Sciatic nerve (tissue), 2 donors: ENCODE measurements at places on chromosomes 12 and 14.

GRCh38 chr14:93909429-93910128 lies 17.6 kb upstream of the FAM181A start:
- no peak for DNase-seq

GRCh38 chr12:49980501-49981349 lies 8.0 kb downstream of the AQP6 start:
- no peak for DNase-seq

- no peak for DNase-seq
Observed at GRCh38 chr12:100801320-100801719, 6.7 kb downstream of the ANO4 start.

DNA sequence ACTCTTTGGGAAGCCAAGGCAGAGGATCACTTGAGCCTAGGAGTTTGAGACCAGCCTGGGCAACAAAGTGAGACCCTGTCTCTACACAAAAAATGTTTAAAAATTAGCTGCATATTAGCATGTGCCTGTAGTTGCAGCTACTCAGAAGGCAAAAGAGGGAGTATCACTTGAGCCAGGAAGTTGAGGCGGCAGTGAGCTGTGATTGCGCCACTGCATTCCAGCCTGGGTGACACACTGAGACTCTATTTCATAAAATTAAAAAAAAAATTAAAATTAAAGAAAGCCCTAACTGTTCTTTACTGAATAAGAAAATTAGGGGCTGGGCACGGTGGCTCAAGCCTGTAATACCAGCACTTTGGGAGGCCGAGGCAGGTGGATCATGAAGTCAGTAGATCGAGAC lies 27.0 kb downstream of the SENP1 start:
- DNase-seq = no peak

DNA sequence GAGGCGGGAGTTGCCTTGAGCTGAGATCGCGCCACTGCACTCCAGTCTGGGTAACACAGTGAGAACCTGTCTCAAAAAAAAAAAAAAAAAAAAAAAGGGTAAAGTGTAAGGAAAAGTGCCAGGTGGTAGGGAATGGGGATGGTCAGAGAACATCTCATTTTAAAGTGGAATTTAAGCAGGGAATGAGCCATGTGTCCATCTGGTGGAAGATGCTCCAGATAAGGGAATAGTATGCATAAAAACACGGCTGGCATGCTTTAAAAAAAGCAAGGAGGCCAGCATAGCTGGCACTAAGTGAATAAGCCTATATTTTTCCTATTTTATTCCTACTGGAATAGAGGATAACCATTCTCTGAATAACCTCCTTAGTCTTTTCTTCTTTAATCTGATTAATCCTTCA lies 33.7 kb downstream of the FAM186A start:
- DNase-seq = no peak

- no peak for DNase-seq
Observed at GRCh38 chr12:70398862-70399261, 32.8 kb downstream of the KCNMB4 start.

- no peak for DNase-seq
Observed at GRCh38 chr12:124487066-124487833, 80.2 kb downstream of the NCOR2 start.

DNA sequence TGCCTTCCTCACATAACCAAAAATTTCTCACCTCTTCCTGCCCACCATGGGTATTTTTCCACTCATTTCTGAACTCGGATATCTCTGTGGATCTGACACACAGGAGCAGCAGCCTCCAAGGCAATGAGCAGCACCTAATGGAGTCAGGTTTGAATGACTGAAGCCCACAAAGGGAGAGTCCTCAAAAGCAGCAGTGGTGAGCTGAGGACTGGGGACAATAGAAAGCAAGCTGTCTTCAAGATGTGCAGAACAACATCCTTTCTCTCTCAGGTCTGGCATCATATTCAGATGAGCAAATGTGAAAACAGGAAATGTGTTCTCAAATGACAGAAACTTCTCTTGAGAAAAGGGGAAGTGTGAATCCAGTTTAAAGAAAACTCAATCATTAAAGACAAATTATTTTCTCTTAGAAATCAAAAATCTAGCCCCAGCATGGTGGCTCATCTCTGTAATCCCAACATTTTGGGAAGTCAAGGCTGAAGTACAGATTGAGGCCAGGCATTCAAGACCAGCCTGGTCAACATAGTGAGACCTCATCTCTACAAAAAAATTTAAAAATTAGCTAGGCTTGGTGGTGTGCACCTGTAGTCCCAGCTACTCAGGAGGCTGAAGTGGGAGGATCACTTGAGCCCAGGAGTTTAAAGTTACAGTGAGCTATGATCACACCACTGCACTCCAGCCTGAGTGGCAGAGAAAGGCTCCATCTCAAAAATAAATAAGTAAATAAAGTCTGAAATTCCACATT lies 54.2 kb downstream of the C12orf42 start:
- DNase-seq = no peak

GRCh38 chr12:104529130-104529874 lies 72.6 kb downstream of the CHST11 start:
- DNase-seq = no peak

DNA sequence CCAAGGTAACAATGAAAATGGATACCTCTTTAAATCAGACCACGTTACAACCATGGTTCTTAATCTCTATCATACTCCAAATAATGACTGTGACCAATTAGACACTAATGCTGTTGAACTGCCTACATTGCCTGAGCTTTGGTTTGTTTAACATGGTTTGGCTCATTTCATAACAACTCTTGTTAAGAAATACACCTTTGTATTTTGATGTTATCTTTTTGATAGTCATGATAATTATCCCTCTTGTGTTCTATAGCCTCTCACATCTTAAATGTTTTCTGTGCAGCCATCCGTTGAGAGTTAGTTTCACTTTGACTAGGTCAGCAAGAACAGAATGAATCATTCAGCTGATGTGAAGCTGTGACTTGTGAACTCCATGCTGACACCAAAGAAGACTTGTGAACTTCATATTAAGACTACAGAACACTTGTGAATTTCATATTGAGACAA lies 75.5 kb upstream of the RERGL start:
- no peak for DNase-seq

GRCh38 chr12:62401631-62402030 lies 65.0 kb upstream of the MON2 start:
- no peak for DNase-seq

- no peak for DNase-seq
Observed at GRCh38 chr12:104250366-104251125, 35.0 kb downstream of the TXNRD1 start.

GRCh38 chr14:69083181-69083580 lies 69.7 kb downstream of the DCAF5 start:
- no peak for DNase-seq

- no peak for DNase-seq
Observed at GRCh38 chr12:24537083-24537860, 411.6 kb downstream of the BCAT1 start.

- no peak for DNase-seq
Observed at GRCh38 chr12:20477672-20478071, 109.3 kb downstream of the PDE3A start.

DNA sequence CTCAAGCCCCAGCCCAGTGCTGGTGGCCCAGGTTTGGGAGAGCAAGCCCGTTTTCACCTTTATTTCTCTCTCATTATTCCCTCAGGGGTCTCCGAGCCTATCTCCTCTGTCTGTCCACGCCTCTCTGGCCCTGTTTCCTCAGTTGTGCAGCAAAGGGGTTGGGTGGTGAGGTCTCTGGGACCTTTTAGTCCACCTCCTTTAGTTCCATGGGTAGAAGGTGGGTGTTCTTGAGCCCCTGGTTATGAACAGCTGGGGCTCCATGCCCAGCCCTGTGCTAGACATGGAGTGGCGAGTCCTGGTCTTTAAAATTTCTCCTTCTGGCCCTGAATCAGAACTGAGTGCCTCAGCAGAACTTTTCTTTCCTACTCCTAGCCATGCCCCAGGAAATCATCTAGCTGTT lies 1.3 kb upstream of the NGB start:
- no peak for DNase-seq

DNA sequence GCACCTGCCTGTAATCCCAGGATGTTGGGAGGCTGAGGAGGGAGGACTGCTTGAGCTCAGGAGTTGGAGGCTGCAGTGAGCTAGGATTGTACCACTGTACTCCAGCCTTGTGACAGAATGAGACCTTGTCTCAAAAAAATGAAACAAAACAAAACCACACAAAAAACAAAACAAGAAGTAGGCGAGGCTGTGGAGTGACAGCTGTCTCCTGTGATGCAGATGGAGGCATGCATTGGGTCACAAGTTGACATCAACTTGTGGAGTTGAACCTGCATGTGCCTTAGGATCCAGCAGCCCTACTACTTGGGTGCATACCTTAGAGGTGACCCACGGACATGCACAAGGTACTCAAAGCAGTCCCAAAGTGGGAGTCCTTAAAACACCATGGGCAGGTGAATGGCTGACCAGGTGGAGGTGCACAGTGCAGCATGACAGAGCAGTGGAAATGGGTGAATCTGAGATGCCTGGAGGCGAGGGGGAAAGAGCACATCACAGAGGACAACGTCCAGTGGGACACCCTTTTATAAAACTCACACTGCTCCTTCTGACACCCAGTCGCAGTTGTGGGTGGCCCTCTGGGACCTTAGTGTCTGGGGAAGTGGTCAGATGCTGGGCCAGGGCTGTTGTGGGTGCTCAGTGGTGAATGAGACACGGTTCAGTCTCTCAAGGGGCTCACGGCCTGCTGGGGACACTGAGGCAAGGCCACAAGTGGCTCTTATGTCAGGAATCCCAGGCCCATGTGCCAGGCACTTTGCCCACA lies 12.7 kb downstream of the PLBD2 start:
- no peak for DNase-seq

- no peak for DNase-seq
Observed at GRCh38 chr12:10102322-10102721, 3.5 kb upstream of the CLEC1A start.
